ENCODE measurements at places on chromosomes 3 and 15.

DNA sequence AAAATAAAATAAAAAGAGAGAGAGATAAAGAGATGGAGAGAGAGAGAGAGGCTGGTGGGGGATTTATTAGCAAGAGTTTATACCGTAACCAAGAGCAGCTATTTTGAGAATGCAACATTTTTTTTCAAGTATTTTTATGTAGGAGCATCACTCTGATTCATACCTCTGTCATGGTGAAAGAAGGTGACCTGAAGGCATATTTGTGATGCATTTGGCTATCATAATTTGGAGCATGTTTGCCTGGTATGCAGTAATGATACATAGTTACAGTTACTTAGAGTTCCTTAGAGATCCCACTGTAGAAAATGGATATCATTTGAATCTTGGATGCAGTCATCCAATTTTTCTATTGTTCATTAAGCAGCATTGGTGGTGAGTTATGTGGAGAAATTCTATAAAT is 1472.4 kb downstream of the SI start:
- DNase-seq: no peak

GRCh38 chr15:91561371-91562100 is 292.0 kb upstream of the SLCO3A1 start:
- peak; percentile 23 for DNase-seq

GRCh38 chr15:29978411-29979382 is 104.1 kb upstream of the GOLGA8J start:
- DNase-seq: peak; percentile 50

DNA sequence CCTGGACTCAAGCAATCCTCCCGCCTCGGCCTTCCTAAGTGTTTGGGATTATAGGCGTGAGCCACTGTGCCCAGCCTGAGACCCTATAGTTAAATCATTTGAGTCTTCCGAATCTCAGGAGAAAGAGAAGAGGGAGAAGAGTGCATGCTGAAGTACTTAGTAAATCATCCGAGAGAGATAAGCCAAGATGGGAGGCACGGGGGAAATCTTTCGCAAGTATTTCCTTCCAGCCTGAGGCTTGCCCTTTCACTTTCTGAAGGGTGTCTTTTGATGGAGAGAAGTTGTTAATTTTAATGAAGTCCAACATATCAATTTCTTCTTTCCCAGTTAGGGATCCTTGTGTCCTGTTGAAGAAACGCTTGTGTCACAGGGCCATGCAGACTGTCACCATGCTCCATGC is 97.1 kb upstream of the SLC6A6 start:
- peak; percentile 89 for DNase-seq

- DNase-seq: no peak
Measured at GRCh38 chr3:127691489-127691888, 18.7 kb downstream of the ABTB1 start.

DNA sequence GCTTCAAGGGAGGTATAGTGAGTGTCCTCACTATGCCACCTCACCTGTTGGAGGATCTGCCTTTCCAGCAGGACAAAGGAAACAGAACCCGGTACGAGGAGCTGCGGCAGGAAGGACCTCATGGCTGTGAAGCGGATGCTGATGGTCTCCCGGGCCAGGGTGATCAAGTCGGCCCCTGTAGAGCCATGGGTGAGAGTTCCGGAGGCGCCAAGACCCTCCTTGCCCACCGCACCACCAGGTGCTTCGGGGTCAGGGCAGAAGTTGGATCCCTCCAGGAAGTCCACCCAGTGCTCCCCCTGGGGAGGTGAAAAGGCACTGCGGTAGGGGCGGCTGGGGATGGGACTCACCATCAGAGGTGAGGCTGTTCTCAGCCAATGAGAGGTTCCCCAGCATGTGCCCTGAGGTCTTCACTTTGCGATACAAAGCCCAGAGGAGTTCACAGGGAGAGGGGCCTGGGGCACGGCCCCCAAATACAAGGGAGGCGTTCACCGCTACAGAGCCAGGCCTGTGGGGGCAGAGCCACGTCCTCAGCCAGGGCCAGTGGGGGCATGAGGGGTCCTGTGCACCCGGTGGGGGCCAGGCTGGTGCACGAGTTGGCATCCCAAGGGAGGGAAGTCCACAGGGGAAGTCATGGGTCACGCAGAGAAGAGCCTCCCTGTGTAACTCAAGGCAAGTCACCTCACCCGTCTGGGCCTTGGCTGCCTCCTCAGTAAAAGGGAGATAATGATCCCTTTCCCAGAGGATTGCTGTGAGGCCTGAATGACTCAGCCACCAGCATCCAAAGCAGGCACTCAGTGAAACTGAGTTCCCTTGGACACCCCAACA is 27.7 kb downstream of the C15orf39 start:
- DNase-seq: peak; percentile 33

GRCh38 chr3:129829640-129830039 is 63.9 kb downstream of the TMCC1 start:
- peak; percentile 90 for DNase-seq

- DNase-seq: no peak
Measured at GRCh38 chr3:123201223-123201556, 553 bp upstream of the SEC22A start.

GRCh38 chr3:156787926-156788663 is 38.1 kb upstream of the LEKR1 start:
- DNase-seq: peak; percentile 96

- no peak for DNase-seq
Measured at GRCh38 chr3:155153242-155154186, 73.4 kb downstream of the MME start.

- no peak for DNase-seq
Measured at GRCh38 chr15:67227431-67227830, 27.0 kb downstream of the AAGAB start.

DNA sequence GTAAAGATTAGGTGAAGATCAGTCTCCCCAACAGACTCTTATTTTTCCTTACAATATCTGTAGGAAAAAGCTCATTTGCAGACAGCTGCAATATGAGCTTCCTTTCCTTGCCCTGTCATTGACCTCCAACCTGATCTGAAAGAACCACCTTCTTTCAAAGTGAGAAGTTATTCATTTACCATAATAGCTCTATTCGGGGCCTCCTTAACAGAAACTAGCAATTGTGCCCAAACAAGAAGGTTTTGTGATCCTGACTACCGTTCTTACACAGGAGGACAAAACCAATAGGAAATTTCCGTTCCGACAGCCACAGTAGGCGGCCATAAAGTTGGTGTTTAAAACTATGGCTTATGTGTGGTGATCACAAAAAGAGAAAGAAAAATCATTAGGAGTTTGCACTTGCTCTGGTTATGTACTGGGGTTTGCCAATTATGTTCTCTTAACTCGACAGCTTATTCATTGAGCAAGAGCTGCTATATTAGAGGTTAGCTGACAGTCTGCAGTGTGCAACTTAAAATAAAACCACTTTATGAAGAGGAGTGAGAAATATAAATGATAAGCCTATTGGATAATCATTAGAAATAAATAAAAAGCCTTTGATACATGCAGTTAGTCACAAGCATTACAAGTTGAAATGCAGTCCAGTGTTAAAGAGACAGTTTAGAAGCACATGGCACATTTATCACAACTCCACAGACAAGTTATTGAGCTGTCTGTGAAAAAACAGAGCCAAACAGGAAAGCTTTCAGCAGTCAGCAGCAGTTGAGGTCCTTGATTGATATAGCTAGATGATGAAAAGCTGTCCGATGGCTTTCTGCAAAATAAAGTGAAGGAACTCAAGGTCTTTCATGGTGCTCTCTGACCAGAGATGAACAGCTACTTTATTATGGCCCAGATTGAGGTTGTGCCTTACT is 199.8 kb downstream of the WDR72 start:
- DNase-seq: no peak

DNA sequence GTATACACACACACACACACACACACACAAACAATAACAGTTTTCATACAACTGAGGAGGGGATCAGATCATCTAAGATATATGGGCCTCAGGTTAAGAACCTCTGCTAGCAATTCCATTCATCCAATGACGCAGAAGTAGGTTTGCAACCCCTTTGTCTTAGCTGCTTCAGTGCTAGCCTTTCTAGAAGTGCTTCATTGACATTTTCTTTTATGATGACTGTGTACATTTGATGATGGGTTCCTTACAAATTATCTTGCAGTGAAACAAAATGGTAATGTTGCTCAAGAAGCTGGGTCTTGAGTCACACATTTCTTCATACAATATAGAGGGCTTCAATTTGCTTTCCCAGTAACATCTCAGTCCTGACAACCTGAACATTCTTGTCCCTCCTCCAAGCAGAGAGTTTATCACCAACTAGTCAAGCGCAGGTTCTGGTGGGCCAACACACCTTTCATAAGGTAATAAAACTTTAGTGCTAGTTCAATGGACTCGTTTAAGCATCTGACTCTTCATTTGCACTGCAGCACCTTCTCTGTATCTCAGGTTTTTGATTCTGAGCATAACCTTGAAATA is 269.5 kb downstream of the CNTN3 start:
- DNase-seq: no peak

GRCh38 chr3:142723665-142723967 is 218 bp upstream of the TRPC1 start:
- no peak for DNase-seq

DNA sequence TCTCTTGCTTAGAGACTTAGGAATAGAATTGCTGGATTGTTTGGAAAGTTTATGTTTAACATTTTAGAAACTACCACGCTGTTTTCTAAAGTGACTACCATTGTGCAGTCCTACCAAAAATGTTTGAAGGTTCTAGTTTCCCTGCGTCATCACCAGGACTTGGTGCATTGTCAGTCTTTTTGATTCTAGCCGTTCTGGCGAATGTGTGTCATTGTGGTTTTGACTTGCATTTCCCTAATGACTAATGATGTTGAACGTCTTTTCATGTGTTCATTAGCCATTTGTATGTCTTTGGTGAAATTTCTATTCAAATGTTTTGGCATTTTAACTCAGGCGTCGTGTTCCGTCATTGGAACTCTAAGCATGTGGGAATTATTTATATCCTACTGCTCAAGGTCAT is 58.0 kb downstream of the CHD2 start:
- peak; percentile 72 for DNase-seq

DNA sequence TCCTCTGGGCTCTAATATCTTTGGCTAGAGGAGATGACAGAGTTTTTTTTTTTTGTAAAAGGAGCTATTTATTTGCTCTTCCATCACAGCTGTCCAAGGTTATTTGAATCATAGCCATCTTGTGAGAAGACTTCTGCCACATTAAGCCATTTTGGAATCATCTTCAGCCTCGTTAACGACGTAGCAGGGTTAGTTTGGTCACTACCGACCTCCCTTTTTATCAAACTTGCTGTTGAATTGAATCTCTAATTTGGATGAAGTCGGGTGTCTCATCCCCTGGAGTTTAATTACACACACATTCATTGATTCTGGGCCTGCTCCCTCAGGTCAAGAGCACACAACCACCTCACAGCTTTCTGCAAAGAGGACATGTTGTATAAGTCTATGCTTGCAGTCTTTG is 238.7 kb downstream of the CPNE4 start:
- DNase-seq: no peak

- DNase-seq: no peak
Measured at GRCh38 chr3:71872256-71872655, 87.3 kb upstream of the PROK2 start.

DNA sequence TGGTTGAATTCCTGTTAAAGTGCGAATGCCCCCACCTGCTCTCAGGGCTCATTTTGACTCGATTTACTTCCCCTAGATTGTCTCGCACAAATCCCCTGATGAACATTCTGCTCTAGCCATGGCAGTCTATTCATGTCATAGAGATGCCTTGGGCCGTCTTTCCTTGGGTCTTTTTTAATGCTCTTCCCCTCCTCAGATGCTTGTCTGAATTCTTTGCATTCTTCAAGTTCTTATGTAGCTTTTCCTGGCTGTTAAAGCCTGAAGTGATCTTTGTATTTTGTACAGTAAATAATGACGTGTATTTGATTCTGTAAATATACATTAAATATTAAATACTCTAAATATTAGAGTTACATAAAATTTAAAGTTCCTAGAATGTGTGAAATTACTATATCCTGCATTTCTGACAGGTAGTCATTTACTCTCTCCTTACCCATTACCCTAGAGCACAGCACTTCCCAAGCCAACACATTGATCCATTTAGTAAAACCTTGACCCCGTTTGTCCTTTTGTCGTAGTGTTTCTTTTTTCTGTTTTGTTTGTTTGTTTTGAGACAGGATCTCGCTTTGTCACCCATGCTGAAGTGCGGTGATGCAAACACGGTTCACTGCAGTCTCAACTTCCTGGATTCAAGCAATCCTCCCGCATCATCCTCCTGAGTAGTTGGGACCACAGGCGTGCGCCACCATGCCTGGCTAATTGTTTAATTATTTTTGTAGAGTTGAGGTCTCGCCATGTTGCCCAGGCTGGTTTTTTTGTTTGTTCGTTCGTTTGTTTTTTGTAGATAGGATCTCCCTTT is 47.9 kb downstream of the YEATS2 start:
- peak; percentile 50 for DNase-seq

GRCh38 chr3:152957491-152957890 is 122.6 kb downstream of the P2RY1 start:
- DNase-seq: no peak

- DNase-seq: no peak
Measured at GRCh38 chr3:120875989-120876388, 32.0 kb upstream of the STXBP5L start.

DNA sequence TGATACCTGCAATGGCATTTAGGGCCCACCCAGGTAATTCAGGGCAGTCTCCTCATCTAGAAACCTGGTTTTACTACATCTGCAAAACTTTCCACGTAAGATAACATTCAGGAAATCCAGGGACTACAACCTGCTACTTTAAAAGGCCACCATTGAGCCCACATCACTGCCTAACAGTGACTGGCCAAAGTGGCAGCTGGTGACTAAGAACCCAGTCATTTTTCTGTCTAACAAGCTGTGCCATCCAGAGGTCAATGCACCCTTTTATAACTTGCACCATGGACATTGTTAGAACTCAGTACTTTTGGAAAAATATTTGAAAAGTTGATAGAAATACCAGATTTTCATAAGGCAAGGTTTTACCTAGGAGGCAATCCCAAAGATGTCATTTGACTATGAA is 492.4 kb downstream of the OTOL1 start:
- no peak for DNase-seq

- DNase-seq: no peak
Measured at GRCh38 chr3:145070795-145071194, 1090.2 kb downstream of the PLOD2 start.

- DNase-seq: no peak
Measured at GRCh38 chr15:38374029-38374428, 79.9 kb upstream of the FAM98B start.

DNA sequence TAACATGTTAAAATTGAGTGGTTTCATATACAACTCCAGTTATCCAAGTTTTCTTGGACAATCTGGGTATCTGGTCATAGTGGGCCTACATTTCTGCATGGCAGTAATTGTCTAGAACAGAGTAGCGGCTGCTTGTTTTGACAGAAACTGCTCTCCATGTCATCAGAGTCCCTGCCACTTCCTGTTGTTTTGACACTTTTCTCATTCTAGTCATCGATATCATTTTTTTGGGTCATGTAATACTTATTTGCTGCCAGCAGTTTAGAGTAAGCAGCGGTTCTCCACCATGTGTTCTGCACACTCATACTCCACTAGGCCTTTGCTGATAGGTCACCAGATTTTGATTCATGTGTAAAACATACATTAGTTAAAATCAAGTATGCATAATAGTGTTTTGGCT is 81.5 kb downstream of the SLC25A26 start:
- DNase-seq: no peak

DNA sequence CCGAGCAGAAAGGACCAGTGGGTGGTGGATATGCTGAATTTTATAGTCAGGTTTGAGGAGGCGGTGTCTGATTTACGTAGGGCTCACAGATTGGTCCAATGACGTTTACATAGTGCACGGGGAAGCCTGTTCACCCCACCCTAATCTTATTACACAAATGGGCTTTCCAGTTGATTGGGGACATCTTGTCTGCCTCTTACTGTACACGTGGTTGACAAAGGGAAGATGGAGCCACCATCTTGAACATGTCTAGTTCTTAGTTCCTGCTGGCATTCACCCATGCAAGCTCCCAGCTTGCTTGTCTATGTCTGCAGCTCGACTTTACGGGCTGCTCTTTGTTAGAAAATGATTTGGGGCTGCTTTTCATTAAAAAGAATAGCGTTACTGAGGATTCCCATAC is 332.0 kb upstream of the SLCO3A1 start:
- DNase-seq: no peak
